ENCODE measurements at places on chromosomes 11 and 22.

GRCh38 chr11:12287374-12288211, 89.8 kb upstream of the PARVA start:
- DNase-seq, result no peak

GRCh38 chr22:23222033-23222792, 41.9 kb downstream of the BCR start:
- no peak for DNase-seq

- no peak for DNase-seq
Measured at GRCh38 chr11:90601261-90601660, 378.4 kb upstream of the CHORDC1 start.

- DNase-seq, result no peak
Measured at GRCh38 chr11:19370100-19370861, 129.5 kb upstream of the E2F8 start.

- no peak for DNase-seq
Measured at GRCh38 chr22:32837142-32837541, 35.6 kb downstream of the TIMP3 start.
